IMR-90 (cell line): ENCODE measurements at places on chromosomes 3 and 15. TPM values are rescaled to one million over a fixed set of nuclear protein-coding genes. Genes with fewer than 3 reads are reported as not detected.

The DAZL gene
- total RNA-seq, result not detected in 2 replicates

The TMEM207 gene
- total RNA-seq, result not detected in 2 replicates

The OR4F15 gene
- 0.28 and 0.36 TPM in 2 replicates for total RNA-seq

The IL16 gene
- total RNA-seq, result under 0.01 and 0.18 TPM in 2 replicates

The WDR53 gene
- total RNA-seq, result 5.7 and 6.4 TPM in 2 replicates

The CHRNB4 gene
- total RNA-seq, result not detected in 2 replicates

The C3orf80 gene
- not detected in 2 replicates for total RNA-seq

The ADPRH gene
- total RNA-seq, result under 0.01 TPM in 2 replicates

The PLAAT1 gene
- total RNA-seq, result 0.54 and 0.56 TPM in 2 replicates

The CTDSPL2 gene
- 47.3 and 97.5 TPM in 2 replicates for total RNA-seq

The LRTM1 gene
- not detected in 2 replicates for total RNA-seq

The GOLGA6L7 gene
- total RNA-seq, result not detected in 2 replicates

The CSPG4 gene
- 12.4 and 14.7 TPM in 2 replicates for total RNA-seq

The CCDC39 gene
- not detected in 2 replicates for total RNA-seq

The PLSCR2 gene
- not detected in 2 replicates for total RNA-seq

The C3orf85 gene
- total RNA-seq, result not detected in 2 replicates

The PPARG gene
- total RNA-seq, result 21.9 and 23.8 TPM in 2 replicates

The IQCH gene
- total RNA-seq, result 2.5 and 2.8 TPM in 2 replicates

The CNTN3 gene
- 3.3 and 3.6 TPM in 2 replicates for total RNA-seq

The ST3GAL6 gene
- 0.36 and 1.4 TPM in 2 replicates for total RNA-seq

The ARGFX gene
- total RNA-seq, result not detected in 2 replicates
